ENCODE measurements at places on chromosomes 7 and 10.

DNA sequence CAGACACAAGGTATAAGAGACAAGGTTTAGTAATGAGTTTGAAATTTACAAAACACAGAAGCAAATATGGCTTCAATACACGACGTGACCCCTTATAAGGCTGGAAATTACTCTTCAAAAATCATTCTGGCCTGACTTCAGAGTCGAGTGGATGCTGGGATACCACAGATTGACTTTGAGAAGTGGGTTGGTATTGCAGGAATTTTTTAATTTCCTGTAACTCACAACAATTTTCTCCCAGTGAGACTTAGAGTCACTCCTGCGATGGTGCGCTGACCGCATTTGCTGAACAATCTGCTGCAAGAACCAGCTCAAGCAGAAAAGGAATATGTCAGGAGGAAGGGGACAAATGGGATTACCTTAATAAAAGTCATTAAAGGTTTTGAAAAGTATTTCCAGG lies 132.1 kb downstream of the EMX2 start:
- no peak for DNase-seq

GRCh38 chr10:125200396-125200795 lies 40.0 kb upstream of the CTBP2 start:
- no peak for DNase-seq

DNA sequence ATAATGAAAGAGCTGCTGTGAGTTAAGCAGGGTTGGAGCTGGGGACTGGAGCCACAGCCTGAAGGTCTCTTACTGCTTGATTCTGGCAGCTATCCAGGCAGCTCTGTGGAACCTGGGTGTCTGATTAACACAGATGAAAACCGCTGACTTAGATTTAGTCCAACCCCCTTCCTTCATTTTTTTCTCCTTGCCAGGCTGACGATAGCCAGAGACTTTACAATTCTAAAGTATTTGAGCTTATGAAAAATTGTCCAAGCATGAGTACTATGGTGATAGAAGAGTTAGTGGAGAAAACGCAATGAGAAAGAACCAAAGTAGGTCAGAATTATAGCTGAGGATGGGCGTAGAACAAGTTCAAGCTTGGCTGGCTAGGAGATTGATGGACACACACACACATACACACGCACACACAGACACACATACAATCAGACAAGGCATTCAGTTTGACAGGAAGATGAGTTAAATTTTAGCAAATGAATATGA lies 13.5 kb upstream of the GPR85 start:
- DNase-seq: no peak

DNA sequence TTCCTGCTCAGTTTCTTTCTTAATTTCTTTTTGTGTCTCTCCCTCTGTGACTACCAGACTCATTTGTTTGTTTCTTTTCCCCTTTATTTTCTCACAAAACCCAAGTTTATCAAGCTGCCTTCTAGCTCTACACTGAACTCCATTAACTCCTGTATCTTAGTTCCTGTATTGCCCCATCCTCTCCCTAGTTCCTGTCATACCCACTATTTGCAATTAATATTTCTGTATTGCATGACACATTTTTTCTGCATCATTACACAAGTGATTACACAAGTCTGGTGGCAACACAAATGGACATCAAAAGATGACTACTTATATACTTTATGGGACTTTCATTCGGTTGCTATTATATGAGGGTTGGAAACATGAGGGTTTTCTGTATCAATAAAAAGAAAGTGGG lies 26.9 kb upstream of the OR9A4 start:
- DNase-seq: no peak

- DNase-seq: no peak
These were observed 52.1 kb downstream of the TSPAN12 start for GRCh38 chr7:120805636-120806388.

GRCh38 chr7:70495033-70495376 lies 636.9 kb upstream of the GALNT17 start:
- DNase-seq: no peak

DNA sequence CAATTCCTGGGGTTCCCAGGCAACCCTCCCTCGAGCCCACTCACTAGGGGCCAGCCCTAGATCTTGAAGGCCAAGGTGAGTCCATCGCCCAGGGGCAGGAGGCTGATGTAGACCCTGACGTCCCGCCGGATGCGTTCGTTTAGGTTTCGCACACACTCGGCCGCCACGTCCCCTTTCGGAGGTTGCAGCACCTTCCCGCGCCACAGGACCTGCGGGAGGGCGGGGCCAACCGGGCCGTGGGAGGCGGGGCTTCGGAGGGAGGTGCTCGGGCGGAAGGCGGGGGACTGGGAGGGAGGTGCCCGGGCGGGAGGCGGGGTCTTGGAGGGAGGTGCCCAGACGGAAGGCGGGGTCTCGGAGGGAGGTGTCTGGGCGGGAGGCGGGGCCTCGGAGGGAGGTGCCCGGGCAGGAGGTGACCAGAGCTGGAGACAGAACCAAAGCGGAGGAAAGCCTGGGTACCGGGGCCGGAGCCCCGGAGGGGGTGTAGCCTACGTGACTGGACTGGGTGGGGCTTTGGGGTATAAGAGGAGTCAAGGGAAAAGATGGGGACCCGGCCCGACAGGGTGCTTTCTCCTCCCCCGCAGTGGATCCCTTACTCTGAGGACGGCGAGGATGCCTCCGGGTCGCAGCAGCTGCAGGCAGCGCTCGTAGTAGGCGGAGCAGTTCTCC lies 1.6 kb downstream of the COMTD1 start:
- DNase-seq: peak; percentile 82

All from epithelial cell of prostate (primary cell).